Mesendoderm (in vitro differentiated cells): ENCODE measurements at places on chromosomes 3 and 15.

DNA sequence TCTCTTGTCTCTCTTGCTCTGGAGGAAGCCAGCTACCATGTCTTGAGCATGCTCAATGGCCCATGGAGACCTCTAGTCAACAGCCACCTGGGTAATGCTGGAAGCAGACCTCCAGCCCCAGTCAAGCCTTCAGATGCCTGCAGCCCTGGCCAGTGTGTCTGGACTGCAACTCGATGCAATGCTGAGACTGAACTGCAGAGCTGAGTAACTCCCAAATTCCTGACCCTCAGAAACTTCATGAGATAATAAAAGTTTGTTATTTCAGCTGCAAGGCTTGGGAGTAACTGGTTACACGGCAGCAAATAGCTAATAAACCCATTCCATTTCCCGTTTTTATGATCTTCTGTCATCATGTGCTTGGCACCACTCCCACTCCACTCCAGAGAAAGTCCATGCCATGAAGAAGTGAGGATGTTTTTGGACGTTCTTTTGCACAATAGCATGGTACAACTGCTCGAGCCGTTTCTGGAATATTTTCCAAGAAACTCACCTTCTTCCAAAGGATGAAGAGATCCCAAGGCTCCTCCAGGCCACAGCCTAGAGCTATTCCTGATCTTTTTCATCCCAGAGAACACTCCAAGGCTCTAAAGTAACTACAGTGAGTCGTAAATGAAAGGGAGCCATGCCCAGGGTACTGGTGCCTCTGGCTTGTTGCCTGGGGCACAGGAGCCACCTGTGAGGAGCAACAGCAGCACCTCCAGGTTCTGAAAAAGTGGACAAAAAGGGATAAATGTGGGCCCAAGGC lies 72.0 kb upstream of the KLF13 start:
- no peak for DNase-seq

- peak; percentile 53 for DNase-seq
These were observed 36.9 kb upstream of the PIAS1 start for GRCh38 chr15:68017201-68017600.

- no peak for DNase-seq
These were observed 246.7 kb upstream of the KCNH8 start for GRCh38 chr3:18901571-18901970.

DNA sequence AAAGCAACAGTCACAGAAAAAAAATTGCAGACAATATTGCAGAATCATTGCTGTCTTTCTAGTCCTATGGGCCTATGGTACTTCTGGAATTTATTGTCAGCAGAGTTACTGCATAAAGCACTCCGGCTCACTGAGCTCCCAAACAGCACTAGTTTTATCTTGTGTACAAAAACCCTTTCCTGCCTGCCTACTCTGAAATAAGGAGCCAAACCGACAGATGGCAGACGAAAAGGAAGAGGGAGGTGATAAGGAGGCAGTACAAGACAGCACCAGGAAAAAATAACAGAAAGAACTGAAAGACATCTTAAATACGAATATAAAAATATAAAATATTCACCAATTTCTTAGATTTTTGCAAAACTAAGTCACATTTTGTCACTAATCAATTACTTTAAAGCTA lies 15.6 kb downstream of the HERC1 start:
- peak; percentile 23 for DNase-seq

- no peak for DNase-seq
These were observed 75.8 kb downstream of the CPN2 start for GRCh38 chr3:194275291-194275690.

DNA sequence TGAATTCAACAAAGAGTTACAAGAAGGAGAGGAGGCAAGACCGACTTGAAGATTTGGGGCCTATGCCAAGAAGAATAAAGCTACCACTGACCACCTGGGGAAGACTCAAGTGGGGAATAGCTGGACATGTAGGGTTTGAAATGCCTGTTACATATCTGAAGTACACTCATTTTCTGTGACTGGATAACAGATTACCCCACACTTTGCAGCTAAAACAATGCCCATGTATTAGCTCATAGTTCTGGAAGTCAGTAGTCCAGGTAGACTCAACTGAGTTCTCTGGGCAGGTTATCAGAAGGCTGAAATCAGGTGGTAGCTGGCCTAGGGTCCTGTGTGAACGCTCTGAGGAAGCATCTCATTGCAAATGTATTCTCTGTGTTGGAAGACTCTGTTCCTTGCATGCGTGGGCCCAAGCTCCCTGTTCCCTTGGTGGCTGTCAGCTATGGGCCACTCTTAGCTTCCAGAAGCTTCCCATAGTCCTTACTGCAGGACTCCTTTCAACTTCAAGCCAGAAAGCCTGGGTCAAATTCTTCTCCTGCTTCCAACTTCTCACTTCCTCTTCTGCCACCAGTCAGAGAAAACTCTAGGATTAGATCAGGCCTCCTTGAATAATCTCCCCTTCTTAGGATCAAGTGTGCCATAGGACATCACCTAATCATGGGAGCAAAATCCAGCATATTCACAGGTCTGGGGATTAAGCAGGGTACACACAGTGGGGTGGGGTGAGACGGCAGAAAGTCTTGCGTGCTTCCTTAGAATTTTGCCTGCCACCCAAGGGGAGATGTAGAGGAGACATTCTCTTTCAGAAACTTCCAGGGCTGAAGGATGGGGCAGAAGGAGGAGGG lies 187.8 kb downstream of the SHQ1 start:
- no peak for DNase-seq

- no peak for DNase-seq
These were observed 36.6 kb downstream of the BUB1B start for GRCh38 chr15:40197434-40197833.

DNA sequence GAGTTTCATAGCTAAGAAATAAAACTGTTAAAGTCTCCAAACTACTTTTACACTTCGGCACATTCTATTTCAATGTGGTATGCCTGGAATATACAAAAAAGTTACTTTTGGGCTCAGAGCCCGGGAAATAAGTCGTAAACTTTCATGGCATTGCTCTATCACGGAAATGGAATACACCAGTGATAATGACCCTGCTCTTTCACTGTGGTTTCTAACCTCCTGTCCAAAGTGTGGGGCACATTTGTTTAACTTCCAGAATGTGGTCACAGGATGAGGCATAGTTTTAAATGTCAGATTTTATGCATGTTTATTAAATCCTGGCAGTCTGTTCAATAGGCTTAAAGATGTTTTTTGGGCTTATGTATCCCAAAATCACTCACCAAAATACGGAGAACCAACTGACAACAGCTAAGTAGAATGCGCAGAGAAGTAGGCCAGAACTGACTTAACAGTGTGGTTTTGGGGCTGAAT lies 5.1 kb downstream of the CXCR6 start:
- no peak for DNase-seq

DNA sequence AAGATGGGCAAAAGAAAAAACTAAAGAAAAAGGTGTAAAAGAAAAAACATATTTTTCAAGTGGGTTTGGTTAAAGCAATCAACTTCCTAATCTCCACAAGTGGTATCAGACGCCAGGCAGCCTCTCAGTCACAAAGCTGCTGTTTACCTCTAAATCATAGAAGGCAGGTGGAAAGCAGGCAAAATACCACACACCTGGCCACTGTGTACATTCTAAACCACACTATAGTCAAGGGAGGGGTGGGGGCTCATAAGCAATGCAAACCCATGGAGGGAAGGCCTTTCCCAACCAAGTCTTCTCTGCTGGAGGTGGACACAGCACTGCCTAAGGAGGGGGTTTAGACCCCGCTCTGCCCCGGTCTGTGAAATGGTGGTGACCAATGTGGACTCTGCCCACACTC lies 50.4 kb downstream of the MCF2L2 start:
- DNase-seq: no peak

GRCh38 chr3:31116651-31117050 lies 222.2 kb upstream of the GADL1 start:
- no peak for DNase-seq

DNA sequence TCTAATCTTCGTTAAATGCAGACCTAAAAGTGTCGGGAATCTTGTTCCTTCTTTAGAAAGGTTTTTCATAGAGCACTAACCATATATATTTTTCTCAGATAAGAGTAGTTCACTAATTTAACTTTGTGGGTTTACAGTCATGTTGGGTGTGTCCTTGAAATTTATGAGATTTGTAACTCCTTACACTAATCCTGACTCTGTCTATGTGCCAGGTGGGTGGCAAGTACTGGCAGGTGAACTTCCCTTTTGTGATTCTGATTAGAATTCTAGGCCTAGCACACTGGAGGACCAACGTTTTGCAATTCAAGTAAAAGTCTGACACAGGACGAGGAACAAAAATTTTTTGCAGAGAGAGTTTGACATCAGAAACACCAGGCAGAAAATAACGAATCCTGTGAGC lies 220.1 kb downstream of the P3H2 start:
- DNase-seq: no peak

- peak; percentile 6 for DNase-seq
These were observed 4.4 kb downstream of the ACAP2 start for GRCh38 chr3:195438371-195438770.

- no peak for DNase-seq
These were observed 204.5 kb downstream of the OCA2 start for GRCh38 chr15:27894645-27895044.

- peak; percentile 37 for DNase-seq
These were observed 57.5 kb upstream of the TRPM1 start for GRCh38 chr15:31158858-31159569.

DNA sequence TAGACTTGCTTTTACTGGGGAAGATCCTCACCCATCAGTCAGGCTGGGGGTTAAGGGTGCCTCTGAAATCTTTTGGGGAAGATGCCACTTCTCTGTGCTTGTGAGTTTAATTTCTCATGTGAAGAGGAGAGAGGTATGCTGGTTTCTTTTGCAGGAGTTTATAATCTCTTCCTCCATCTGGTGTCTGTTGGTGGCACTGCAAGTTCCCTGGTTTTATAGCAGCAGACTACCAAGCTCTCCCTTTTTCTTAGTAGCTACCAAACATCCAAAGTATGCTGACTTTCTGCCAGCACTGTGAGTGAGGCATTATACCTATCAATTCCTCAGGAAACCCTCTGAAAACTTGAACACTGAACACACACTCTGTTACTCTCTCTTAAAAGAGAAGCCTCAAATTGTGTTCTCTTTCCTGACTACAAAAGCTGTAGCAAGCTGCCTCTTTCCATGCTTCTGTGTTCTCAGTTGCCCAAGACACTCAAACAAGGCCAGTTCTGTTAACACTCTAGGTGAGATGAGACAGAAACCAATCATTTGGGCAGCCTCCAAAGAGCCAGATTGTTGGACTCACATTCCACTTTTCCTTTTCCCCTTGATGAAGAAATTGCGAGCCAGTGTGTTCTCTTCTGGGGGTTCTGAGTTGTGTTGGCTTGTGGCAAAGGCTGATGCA lies 299.5 kb downstream of the GAP43 start:
- peak; percentile 70 for DNase-seq

DNA sequence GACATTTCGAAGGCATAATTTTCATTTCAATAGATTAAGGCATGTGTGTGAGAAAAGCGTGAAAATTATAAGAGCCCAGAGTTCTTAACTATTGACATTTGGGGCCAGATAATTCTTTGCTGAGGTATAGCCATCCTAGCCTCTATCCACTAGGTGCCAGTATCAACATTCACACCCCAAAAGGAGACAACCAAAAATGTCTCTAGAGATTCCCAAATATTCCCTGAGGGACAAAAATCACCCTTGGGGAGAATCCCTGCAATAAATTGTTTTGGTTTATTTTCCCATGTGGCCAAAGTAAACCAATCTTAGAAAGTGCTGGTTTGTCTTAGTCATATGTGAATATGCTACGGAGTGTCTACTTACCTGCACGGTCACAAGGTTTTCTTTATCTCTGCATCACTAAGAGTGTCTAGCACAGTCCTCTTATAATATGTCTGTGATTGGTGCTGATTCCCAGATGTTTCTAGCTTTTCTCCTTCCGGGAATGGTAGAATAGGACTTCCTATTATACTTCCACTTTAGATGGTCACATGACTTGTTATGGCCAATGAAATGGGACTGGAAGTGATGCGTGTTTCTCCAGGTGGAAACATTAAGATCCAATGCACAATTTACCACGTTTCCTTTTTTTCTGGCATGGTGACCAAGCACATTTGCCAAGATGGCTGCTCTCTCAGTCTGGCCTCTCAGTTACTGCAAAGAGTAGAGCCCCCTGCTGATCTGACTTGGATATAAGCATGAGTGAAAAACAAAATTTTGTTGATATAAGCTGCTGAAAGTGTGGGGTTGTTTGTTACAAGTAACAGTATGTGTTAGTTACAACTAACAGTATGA lies 8.0 kb upstream of the KBTBD8 start:
- DNase-seq: peak; percentile 68

- no peak for DNase-seq
These were observed 7.4 kb downstream of the ZNF589 start for GRCh38 chr3:48248095-48248850.

GRCh38 chr3:120753810-120754209 lies 11.3 kb downstream of the GTF2E1 start:
- no peak for DNase-seq

GRCh38 chr3:138949445-138950005 lies 2.5 kb downstream of the FOXL2NB start:
- DNase-seq: no peak

- no peak for DNase-seq
These were observed 523.1 kb upstream of the FRG2C start for GRCh38 chr3:75140904-75141615.

DNA sequence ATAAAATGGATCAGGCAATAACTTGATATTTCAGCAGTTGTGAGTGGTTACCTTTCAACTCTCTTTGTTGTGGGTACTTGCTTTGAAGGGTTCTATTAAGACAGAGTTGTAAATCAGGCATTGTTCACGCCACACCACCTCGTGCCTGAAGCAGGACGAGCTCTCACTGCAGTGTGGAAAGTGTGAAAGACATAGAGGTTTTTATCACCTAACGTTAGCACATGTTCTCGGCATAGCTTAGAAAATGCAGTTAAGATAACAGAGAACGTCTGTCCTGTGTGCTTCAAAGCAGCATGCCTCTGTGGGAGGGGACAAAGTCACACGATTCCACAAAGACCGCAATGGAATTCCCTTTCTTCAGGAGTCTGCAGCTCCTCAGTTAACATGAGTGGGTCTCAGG lies 7.8 kb downstream of the ADAMTS17 start:
- peak; percentile 77 for DNase-seq

DNA sequence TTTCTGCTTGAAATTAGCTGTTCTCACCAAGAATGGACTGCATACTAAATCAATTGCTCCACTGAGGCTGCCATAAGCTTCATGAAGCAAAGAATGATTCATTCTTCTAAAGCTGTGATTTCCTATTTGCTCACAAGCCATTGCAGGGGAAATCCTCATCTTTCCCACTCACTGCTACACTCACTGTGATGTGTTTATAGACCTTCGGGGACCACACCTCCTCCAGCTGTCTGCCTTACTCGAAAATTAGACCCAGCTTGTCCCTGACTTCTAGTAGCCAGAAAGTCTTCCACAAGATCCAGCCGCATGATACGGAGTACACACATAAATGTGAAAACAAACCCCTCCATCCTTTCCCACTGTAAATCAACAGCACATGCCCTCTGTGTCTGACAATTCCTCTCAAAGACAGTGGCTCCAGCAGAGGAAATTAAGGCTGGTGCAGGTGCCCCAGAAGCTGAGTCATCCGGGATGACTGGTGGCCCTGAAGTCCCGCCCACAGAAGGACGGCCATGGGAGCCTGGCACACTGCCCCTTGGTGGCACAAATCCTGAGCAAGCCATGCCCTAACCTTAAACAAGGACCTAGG lies 172.0 kb downstream of the STT3B start:
- DNase-seq: no peak

GRCh38 chr3:13235897-13236296 lies 162.7 kb upstream of the IQSEC1 start:
- DNase-seq: no peak

GRCh38 chr15:34701536-34701935 lies 53.3 kb downstream of the GJD2 start:
- peak; percentile 36 for DNase-seq

- DNase-seq: no peak
These were observed 39.3 kb upstream of the CEMIP start for GRCh38 chr15:80739919-80740318.

GRCh38 chr3:114450008-114450596 lies 156.3 kb downstream of the TIGIT start:
- no peak for DNase-seq
